Activated T-helper 17 cell treated with anti-CD3 and anti-CD28 coated beads, Interleukin-2, amount 50 U/mL, for 72 hours (primary cell): ENCODE measurements at places on chromosomes 2 and 18.

- no peak for ATAC-seq
Measured at GRCh38 chr2:205988274-205988673, 97.7 kb downstream of the INO80D start.

DNA sequence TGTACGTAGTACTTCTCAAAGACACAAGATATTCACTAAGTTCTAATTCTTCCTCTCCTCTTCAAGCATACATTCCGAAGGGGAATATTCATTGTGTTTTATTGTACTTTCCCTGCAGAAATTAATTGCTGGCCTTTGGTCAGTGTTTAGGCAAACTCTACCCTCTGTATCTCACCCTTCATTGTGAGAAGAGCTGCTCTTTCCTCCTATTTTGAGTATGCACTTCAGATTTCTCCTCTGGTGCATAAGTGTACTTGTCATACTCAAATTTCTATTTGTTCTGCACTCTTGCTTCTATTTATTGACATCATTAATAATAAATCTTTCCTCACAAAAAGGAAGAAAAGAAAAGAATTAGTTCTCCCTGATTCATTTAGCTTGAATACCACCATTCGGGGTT lies 485.4 kb upstream of the SLC8A1 start:
- no peak for ATAC-seq

DNA sequence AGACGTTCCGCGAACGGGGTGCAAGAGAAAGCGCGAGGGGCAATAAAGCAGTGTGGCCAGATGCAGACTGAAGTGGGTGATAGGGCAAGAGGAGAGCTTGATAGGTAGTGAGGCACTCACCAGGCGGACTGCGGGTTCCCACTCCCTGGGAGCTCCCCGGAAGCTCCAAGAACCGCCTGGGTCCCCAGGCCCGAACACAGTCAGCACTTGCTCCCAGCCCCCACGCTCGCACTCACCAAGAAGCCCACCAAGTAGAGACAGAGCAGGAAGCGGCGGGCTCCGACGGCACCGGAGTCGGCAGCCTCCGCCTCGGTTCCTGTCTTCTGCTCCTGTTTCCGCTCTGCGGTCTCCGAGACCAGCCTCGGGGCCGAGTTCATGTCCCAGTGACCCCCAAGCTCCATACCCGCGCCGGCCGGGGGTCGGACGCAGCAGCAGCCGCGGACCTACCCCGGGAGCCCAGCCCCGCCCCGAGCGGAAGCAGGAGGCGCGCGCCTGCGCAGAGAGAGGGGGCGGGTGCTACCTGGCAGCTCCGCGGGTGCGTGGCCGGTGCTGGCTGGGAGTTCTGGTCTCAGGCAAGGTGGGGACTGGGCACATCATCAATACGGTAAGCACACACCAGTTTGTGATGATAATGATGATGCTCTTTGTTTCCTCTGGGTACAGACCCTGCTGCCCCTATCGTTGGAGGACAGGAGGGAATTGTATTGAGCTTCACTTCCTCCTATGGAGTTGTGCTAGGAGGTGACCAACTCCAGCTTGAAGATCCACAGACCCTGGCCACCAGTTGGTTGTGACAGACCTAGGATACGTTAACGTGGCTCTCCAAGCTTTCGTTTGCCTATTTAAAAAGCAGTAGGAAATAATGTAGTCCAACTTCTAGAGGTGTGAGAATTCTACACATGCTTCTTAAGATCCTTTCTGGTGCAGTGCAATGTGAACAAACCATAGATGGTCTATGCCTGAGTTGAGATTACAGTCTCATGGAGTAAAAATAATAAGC lies 25.1 kb upstream of the TMEM182 start:
- peak; percentile 98 for ATAC-seq

GRCh38 chr18:59056706-59057492 lies 82.8 kb upstream of the SEC11C start:
- ATAC-seq = peak; percentile 66

GRCh38 chr2:118535171-118535817 lies 312.2 kb downstream of the EN1 start:
- ATAC-seq = no peak
